ENCODE measurements at places on chromosomes 2 and 18. TPM values are rescaled to one million over a fixed set of nuclear protein-coding genes. Genes with fewer than 3 reads are reported as not detected.

DNA sequence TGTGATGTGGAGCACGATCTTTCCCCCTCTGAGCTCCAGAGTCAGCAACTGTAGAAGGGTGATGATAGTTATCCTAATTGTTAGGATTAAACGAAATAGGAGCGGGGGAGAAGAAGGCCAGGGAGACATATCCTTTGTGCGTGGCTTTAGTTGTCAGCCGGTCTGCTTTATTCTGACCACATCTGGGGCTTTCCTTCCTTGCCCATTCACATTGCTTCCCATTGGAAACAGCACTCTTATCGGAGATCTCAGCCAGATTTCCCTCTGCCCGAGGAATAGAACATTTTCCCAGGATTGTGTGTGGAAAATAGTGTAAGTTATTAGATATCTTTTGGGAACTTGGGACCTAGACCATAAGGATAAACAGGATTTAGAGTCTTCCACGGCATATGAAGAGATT is 1.5 kb downstream of the RALB start:
- no peak for DNase-seq

DNA sequence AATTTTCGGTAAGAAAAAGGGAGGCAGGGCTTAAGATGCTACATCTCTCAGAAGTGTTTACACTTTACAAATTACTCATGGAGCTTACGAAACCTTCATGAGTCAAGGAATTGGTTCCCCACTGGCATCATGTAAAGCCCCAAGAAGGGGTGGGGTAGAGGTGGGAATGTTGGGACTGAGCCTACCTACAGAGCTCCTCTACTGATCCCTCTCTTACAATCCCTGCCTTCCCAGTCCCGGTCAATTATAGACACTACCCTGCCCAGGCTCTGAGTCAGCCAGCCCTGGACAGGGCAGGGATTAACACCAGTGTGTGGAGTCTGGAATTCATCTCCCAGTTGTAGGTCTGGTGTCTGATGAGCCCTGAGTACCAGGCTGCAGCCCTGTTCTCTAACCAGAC is 248.9 kb downstream of the PAX3 start:
- no peak for DNase-seq

- no peak for DNase-seq
These were observed 96.3 kb upstream of the ASB18 start for GRCh38 chr2:236360496-236360895.

- peak; percentile 32 for DNase-seq
These were observed 39.5 kb downstream of the CERS6 start for GRCh38 chr2:168495524-168495923.

DNA sequence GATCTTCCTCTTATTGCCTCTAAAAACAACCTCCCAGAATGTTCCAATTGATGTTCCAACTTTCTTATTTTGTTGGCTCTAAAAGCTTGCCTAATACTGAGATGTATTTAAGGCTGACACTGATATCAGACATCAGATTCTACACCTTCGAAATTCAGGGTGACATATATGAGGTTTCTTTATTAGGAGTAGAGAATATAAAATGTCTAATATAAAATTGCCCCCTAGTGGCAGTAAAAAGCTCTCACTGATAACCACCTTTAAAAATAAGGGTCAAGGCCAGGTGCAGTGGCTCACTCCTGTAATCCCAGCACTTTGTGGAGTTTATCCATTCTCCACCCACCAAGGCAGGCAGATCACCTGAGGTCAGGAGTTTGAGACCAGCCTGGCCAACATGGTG is 789.7 kb upstream of the SLC39A10 start:
- DNase-seq = no peak

DNA sequence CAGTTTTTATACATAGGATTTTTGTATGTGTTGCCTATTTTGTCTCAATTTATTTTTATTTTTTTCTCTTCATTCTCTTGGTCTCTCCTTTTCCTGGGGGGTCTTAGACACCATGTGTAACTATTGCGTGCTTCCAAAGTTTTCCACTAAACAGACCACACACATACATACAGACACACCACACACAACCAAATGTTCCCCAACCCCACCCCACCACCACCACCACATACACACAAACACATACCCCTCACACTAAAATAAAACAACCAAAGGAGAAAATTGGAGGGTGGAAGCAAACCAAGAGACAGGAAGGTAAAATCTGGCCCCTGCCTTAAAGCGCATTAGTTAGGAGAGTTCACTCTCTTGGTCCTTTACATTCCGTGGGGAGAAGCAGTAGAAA is 30.0 kb upstream of the ANXA4 start:
- DNase-seq = no peak

CFAP65 gene
- not detected for total RNA-seq

VIL1 gene
- total RNA-seq = not detected

LONRF2 gene
- total RNA-seq = 0.25 TPM
